Femur (tissue), 1 donor: ENCODE measurements at places on chromosomes 1 and 21.

DNA sequence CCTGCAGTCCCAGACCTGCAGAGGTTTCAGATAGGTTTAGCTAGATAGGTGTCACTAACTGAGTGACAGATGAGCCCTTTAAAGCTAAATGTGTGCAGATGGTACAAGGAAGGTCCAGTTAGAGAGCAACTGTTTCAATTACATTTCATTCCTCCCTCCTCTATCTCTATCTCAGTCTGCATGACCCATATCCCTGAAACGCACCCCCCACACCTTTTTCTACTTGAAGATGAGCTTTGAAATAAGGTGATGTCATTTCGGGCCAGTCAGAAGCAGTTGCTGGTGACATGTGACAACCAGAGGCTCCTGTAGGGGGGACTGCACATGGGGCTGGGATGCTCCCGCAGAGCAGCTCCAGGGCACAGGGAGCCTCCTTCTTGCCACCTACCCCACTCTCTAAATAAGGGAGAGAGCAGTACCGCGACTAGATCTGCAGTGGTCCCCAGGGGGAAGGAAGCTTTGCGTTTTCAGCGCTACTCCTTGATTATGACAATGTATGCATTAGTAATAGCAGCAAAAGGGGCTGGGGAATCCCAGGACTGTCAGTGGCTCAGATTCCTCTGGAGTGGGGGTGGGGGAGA is 4.3 kb downstream of the ATP8B2 start:
- DNase-seq = no peak

- DNase-seq = no peak
These were observed 88.3 kb upstream of the TNFSF4 start for GRCh38 chr1:173295391-173295790.

DNA sequence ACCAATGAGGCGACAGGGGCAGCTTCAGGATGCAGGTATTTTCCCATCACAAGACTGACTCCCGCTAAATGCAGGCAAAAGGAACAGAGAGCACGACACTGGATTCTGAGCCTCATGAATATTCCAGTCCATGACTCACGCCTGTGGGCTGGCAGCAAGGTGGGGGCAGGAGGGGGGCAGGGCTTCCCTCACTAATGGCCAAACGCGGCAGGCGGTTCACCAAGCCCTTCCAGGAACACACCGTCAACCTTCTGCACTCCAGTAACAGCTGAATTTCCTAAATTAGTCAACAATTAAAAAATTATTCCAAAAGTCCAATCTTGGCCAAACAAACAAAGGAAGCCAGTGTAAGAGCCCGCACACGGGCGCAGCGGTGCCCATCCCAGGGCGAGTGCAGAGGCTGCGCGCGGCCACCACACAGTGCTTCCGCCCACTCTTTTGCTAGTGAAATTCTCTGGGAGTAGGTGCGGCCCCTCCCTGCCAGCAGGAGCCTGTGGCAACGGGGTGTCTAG is 12.5 kb upstream of the GPR153 start:
- DNase-seq = no peak

- DNase-seq = no peak
These were observed 117.1 kb downstream of the FOXD2 start for GRCh38 chr1:47554901-47555300.

DNA sequence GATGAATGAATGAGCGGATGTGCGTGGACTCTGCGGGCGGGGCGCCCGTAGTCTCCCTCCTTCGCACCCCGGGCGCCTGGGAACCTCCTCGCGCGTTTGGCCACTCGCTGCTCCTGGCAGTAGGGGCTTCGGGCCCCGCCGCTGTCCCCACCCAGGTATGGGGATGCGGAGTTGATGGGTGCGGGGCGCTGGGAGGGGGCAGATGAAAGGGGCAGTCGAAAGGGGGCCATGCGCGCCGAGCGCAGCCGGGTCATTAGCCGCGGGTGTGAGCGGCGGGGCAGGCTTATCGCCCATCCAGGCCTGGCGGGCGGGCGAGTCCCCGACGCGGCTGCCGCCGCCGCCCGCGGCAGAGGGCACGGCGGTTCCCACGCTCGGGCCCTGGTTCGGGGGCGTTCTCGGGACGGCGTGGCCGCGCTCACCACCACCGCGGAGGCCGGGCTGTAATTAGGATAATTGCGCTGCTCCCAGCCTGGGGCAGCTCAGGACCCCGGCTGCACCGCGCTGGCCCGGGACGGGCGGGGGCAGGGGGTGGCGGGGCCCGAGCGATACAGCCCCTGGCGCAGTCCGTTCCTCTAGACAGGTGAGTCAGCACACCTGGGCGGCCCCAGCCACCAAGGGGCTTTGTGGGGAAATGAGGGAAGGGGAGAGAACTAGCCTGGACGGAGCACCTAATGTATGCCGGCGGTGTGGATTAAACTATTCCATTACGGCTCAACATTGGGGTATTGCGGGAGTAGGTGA is 22.1 kb upstream of the CITED4 start:
- no peak for DNase-seq

DNA sequence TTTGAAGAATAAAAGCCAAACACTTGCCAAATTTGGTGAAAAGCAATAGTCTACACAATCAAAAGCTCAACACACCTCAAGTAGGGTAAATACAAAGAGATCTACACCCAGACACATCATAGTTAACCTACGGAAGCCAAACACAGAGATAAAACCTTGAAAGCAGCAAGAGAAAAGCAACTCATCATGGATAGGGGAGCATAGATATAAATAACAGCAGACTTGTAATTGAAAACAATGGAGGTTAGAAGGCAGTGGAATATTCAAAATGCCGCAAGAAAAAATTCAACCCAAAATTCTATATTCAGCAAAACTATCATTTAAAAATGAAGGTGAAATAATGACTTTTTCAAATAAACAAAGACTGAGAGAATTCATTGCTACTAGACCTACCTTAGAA is 105.1 kb downstream of the ITSN1 start:
- no peak for DNase-seq

DNA sequence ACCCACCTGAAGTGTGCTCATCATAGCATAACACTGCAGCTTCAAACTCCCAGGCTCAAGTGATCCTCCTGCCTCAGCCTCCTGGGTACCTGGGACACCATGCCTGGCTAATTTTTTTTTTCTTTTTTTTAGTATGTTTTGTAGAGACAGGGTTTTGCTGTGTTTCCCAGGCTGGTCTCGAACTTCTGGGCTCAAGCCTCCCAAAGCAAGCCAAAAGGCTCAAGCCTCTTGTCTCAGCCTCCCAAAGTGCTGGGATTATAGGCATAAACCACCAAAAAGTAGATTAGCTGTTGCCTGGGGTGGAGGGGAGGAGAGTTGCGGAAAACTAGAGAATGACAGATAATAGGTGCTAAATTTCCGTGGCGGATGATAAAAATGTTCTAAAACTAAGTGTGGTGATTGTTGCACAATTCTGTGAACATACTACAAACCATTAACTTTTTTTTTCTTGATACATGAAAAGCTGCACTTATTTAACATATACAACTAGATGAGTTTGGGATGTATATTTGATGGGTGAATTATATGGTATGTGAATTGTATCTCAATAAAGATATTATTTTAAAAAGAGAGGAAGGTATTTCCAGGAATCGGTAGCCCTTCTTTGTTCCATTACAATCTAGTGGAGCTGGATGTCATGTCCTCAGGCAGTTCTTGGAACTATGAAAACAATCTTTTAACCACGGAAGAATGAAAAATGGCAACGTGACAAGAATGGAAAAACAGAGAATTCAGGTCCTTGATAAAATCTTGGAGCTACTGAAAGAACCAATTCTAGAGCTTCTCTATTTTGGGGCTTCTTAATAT is 27.3 kb upstream of the MED18 start:
- DNase-seq = no peak

GRCh38 chr1:10046356-10047085 is 13.8 kb downstream of the UBE4B start:
- peak; percentile 27 for DNase-seq

- no peak for DNase-seq
These were observed 18.3 kb upstream of the HJV start for GRCh38 chr1:146039844-146040194.

DNA sequence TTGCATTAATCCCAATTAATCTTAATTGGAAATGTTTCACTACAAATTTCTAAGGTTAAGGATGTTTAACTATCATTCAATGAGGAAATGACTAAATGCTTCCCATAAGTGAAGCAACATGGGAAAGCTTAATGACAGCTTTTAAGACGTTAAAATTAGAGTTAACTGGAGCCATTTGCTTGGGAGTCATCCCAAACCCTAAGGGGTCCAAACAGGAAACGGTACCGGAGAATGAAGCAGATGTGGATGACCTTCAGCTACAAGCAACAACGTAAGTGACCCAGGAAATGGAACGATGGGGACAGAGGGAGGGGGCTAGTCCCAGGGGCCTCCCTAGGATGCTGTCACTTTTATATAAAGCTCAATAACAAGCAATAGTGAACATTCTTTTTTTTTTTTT is 62.2 kb downstream of the CAPZB start:
- DNase-seq = no peak

DNA sequence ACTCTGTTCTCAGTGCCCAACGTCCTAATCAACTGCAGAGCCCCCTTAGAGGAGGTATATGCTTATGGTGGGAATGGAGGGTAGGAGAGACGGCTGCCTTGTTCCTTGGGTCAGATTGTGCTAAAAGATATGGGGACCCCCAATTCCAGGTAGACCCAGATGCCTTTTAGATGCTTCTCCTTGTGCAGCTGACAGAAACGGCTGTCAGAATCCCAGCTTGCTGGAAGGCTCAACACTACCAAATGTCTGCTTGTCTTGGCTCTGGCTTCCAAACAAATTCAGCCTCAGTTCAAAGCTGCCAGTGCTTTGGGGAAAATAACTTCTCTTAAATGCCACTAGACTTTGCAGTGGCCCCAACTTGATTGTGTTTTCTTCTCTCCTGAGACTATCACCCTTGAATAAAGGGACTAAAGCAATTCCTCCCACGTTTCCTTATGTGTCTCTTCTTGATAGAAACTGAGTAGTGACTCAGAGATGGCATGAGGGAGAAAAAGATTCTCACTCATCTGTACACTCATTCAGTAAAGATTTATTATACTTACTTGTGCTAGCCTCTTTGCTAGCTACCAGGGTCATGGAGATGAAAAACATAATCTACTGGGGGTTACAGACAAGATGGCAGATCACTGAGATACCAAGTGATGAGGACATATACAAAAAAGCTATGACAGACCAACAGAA is 3.4 kb upstream of the RNF19B start:
- no peak for DNase-seq

- no peak for DNase-seq
These were observed 1728.3 kb downstream of the PLA2G4A start for GRCh38 chr1:188557053-188557452.

GRCh38 chr1:12678350-12678749 is 34.5 kb downstream of the AADACL4 start:
- no peak for DNase-seq

GRCh38 chr1:17713993-17714392 is 41.1 kb upstream of the ACTL8 start:
- DNase-seq = no peak

- DNase-seq = no peak
These were observed 112.5 kb downstream of the CSMD2 start for GRCh38 chr1:34052565-34052964.

DNA sequence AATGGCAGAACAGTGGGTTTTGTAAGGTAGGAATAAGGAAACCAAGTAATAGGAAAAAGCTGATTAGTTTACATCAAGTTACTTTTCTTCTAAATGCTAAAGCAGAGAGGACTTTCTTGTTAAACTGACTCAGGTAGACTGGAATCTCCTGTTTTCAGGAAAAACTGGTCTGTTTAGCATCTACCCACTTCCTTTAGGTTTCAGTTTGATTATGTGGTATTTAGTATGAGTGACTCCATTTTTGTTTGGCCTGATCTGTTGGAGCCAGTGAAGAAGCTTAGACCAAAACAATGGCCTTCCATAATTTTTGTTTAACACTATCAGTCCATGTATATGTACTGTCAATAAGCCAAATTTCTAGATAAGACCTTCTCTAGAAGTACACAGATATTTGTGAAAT is 88.4 kb downstream of the EPB41 start:
- no peak for DNase-seq

DNA sequence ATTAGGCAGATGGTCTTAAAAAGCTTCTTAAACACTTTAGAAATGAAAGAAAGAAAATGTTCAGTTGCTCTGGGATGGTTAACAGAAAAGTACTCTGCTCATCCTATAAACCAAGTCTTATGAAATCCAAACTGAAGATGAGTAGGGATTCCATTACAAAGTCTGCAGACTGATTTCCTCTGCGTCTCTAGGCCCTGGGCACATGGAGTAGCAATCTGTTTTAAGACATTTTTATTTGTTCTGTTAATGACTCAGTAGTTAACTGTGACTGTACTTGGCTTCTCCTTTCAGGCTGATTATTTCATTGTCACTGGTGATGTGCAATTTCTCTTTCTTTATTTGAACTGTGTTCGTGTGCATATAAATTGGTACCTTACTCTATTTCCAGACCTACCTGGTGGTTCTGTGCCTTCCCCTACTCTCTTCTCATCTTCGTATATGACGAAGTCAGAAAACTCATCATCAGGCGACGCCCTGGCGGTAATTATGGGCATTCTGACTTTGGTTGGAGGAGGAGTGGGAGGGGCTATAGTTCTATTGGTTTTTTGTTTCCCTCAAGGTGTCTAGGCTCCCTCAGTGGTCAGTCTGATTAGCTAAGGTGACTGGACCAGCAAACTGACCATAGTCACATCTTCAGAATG is 30.6 kb downstream of the ATP1A1 start:
- DNase-seq = no peak

DNA sequence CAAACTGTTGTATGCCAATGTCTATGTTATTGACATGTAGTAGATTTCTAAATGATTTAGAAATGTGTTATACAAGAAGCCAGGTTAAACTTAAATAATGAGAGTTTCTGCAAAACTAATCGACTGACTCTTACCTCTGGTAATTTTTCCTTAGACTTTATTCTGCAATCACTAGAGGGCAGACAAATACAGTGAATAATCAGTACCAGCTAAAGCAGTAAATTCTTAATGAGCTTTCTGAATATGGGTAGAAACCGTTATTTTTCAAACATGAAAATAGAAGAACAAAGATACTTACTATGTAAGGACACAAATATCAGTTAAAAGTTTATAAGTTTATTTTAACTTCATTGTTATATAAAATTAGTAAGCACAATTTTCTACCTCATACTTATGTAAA is 97.9 kb upstream of the RGS1 start:
- no peak for DNase-seq

DNA sequence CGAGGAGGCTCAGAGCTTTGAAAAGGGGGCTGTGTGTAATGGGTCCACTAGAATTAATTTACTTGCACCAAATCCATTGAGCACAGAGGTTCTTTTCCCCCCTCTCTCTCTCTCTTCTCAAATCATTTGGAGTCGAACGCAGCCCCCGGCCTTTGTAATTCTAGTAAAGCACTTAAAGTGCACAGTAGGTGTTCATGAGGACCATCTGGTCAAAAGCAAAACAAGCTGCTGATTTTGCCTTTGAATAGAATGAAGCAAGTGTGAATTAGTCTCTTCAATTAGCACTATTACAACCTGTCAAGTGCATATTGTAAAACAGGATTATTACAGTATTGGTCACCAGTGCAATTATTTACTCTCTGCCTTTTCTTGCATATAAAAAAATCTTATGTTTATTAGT is 259.9 kb downstream of the FAF1 start:
- DNase-seq = no peak
